Uterine smooth muscle cell (primary cell): ENCODE measurements at places on chromosomes 3 and 15. TPM values are rescaled to one million over a fixed set of nuclear protein-coding genes. Genes with fewer than 3 reads are reported as not detected.

Gene MKRN2OS
- not detected in 2 replicates for total RNA-seq

Gene PLS1
- 1.1 and 1.8 TPM in 2 replicates for total RNA-seq

Gene USP13
- total RNA-seq, result 16.2 and 21.5 TPM in 2 replicates

Gene ESYT3
- 4.5 and 6.5 TPM in 2 replicates for total RNA-seq

Gene RTP4
- 1.4 and 2.9 TPM in 2 replicates for total RNA-seq
